ENCODE measurements at places on chromosomes 13 and 19.

GRCh38 chr13:114258589-114258988 lies 22.8 kb upstream of the UPF3A start:
- DNase-seq: peak; percentile 40

DNA sequence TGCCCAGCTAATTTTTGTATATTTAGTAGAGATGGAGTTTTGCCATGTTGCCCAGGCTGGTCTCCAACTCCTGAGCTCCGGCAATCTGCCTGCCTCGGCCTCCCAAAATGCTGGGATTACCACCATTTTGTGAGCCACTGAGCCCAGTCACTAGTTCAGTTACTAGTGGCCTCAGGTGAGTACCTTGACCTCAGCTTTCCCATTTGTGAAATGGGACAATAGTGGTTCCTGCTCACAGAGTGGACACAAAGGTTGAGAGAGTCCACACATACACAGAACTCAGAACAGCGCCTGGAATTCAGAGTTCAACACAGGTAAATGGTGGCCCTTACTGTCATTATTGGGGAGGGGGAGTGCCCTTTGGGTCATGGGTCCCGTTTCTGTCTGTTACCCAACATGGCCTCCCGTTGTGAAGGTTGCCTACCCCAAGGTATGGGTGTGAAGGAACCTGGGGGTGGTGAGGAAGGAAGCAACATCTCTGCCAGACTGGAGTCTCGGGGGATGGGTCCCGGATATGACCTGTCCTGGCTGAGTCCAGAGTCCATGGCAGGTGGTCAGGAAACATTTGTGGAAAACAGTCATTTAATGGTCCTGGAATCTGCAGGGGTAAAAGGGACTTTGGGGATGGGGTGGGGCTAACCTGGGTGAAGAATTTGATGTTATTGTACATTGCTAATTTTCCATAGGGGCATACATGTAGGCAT lies 11.7 kb upstream of the IRGC start:
- DNase-seq: no peak

DNA sequence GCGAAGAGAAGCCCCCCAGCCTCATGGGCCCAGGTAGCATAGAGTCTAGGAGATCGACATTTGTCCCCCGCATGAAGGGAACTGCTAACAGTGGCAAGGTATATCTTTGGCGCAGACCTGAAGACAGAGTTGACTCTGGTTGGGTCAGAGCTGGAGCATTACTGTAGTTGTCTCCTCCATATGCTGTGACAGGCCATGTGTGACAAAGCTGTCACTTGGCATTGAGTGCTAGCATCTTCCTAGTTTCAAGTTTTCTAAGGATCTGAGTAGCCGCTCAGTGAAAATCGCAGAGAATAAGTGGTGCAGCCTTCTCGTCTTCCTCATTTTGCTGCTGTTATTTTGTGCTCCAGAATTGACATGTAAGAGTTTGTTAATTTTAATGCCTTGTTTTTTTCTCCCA lies 189.4 kb upstream of the RNF113B start:
- DNase-seq: no peak

- no peak for DNase-seq
Measured at GRCh38 chr19:10946958-10947657, 13.7 kb upstream of the SMARCA4 start.

- peak; percentile 71 for DNase-seq
Measured at GRCh38 chr19:35555301-35556005, 8.0 kb downstream of the ATP4A start.

- no peak for DNase-seq
Measured at GRCh38 chr19:10646456-10647159, 7.5 kb upstream of the ILF3 start.

DNA sequence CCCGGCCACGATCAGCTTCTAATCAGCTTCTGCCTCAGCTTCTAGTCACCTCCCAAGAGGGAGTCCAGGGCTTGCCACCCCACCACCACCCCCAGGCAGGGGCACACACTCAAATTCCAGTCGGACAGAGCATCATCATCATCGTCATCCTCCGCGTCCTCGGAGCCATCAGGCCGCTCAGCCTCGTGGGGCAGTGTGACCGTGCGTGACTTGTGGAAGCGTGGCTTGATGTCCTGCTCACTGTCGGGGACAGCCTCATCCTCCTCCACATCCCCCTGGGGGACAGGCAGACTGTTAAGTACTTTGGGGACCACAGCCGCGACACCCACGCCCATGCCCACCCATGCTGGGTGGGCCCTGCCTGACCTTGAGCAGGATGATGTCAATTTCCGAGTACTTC lies 12.5 kb downstream of the TNPO2 start:
- no peak for DNase-seq
